ENCODE measurements at places on chromosomes 5 and 9. TPM values are rescaled to one million over a fixed set of nuclear protein-coding genes. Genes with fewer than 3 reads are reported as not detected.

Gene OR13C4
- total RNA-seq = not detected

Gene CDKN2A
- not detected for total RNA-seq

Gene IL5
- not detected for total RNA-seq

Gene HDAC3
- 103 TPM for total RNA-seq

Gene ANGPTL2
- total RNA-seq = 5.3 TPM

Gene DMRT3
- 0.53 TPM for total RNA-seq

Gene NUTM2F
- total RNA-seq = not detected

Gene IL9
- total RNA-seq = not detected

Gene SLC22A5
- total RNA-seq = 14.3 TPM

Gene ENHO
- 4.5 TPM for total RNA-seq

Gene TJP2
- 254 TPM for total RNA-seq

Gene PCDHGC4
- total RNA-seq = 3.0 TPM

Gene VLDLR
- total RNA-seq = 9.9 TPM

- no peak for DNase-seq
Measured at GRCh38 chr5:116340799-116341198, 233.8 kb downstream of the SEMA6A start.

- no peak for DNase-seq
Measured at GRCh38 chr5:109705596-109705995, 15.9 kb downstream of the MAN2A1 start.

DNA sequence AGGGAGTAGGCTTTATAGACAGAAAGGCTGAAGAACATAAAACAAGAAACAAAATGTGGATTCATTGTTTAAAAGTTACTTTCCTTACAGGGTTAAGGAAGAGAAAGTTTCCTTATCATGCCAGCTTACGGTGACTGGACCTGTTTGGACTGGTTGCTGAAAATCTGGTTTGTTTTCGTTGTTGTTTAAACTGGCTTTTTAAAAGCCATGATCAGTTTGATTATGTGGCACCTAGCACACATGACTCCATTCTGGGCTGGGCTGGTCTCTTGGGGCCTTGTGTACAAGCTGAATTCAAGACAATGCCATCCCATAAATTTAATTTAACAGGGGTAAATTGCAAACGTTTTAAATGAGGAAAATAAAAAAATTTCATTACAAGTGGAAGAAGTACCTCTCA is 18.4 kb upstream of the ZNF474 start:
- DNase-seq = no peak

GRCh38 chr5:151706906-151707305 is 20.2 kb upstream of the SPARC start:
- no peak for DNase-seq

DNA sequence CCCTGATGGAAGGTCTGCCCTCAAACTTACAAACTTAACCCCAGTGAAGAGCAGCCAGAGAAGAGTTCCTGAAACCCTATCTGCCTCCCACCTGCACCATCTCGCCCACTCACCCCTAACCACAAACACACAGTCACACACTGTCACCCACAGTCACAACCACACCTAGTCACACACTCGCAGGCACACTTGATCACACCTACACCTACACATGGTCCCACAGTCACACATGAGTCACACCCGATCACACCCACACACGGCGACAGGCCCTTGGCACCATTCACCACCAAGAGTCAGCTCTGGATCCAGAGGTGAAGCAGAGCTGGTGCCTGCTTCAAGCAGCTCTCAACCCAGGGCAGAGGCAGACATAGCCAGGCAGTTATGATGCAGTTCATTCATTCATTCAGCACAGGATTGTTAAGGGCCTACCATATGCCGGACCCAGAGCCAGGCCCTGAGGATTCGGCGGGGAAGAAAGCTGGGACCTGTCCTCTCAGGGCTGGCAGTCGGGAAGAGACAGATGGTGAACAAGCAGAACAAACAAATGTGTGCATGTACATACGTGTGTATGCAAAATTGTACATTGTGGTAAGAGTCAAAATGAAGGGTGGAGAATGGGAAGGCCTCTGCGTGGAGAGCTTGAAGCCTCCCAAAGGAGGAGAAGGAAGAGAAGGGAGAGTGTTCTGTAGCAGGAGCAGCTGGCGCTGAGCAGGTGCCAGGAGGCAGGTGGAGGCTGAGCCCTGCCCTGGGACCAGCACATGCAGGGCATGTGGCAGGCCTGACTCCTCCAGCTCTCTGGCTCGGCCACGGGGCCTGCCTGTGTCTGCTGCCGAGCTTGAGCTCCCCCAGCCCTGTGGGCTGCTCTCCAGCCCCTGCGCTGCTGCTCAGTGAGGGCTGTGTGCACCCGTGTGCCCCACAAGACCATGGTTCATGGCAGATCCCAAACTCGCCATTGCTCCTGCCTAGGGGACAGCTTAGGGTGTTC is 6.4 kb downstream of the TSPAN17 start:
- no peak for DNase-seq

- no peak for DNase-seq
Measured at GRCh38 chr9:114031037-114031630, 47.0 kb downstream of the AMBP start.

DNA sequence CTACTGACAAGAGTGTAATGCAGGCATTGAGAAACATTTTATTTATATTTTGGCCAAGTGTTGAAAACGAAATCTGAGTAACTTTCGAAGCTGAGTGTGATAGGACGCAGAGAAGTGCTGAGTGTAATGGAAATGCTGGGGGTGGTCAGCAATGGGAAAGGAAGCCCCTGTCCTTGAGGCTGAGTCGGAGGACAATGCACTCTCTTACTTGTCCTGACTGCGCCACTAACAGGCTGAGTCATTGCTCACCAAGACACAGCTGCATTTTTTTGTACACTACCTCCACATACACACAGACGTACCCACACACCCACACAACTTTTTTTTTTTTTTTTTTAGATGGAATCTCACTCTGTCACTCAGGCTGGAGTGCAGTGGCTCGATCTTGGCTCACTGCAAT is 637.7 kb downstream of the SLCO4C1 start:
- DNase-seq = no peak

DNA sequence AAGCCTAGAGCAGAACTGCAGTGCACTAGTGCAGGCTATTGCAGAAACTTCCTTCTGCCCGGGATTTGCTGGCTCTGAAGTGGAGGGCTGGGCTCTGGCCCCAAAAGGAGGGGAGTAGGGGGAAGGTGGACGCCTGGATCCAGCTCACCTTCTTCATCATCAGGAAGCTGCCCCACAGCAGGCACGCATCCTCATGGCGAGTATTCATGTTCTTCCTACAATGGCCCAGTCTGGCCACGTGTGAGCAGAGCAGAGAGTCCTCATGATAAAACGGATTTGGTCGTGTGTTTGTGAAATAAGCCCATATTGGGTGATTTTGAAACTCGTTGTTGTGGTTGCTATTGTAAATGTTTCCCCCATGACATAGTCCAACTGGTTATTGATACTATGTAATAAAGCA is 8.2 kb upstream of the GLIPR2 start:
- no peak for DNase-seq

DNA sequence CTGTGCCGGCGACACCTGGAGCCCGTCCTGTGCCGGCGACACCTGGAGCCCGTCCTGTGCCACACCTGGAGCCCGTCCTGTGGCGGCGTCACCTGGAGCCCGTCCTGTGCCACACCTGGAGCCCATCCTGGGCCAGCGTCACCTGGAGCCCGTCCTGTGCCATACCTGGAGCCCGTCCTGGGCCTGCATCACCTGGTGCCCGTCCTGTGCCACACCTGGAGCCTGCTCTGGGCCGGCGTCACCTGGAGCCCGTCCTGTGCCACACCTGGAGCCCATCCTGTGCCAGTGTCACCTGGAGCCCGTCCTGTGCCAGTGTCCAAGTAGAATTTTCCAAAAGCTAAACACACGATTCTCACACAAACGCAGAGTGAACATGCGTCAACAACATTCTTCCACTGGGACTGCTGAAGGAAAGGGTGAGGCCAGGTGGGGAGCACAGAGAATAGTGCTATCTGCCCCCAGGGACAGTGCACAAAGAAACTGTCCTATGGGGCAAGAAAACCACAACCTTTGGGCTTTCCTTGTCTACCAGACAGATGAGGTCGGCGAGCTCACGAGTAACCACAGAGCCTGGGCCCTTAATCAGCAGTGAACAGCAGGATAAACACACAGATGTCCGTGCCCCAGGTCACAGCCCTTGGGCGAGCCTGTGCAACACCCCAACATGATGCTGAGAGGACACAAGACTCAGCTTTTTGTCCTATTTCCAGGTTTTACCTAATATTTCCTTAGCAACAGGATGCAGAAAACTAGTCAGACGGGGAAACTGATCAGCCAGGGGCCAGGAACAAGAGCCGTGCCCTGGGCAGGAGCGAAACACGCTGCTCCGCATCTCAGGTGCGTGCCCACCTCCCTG is 7.9 kb downstream of the QSOX2 start:
- DNase-seq = no peak

GRCh38 chr5:135724617-135725016 is 109.8 kb upstream of the SLC25A48 start:
- DNase-seq = no peak

GRCh38 chr9:7289773-7290172 is 509.8 kb downstream of the DMAC1 start:
- no peak for DNase-seq

- no peak for DNase-seq
Measured at GRCh38 chr9:16485575-16486321, 384.7 kb downstream of the BNC2 start.

GRCh38 chr9:19200229-19200628 is 30.3 kb upstream of the DENND4C start:
- DNase-seq = no peak

DNA sequence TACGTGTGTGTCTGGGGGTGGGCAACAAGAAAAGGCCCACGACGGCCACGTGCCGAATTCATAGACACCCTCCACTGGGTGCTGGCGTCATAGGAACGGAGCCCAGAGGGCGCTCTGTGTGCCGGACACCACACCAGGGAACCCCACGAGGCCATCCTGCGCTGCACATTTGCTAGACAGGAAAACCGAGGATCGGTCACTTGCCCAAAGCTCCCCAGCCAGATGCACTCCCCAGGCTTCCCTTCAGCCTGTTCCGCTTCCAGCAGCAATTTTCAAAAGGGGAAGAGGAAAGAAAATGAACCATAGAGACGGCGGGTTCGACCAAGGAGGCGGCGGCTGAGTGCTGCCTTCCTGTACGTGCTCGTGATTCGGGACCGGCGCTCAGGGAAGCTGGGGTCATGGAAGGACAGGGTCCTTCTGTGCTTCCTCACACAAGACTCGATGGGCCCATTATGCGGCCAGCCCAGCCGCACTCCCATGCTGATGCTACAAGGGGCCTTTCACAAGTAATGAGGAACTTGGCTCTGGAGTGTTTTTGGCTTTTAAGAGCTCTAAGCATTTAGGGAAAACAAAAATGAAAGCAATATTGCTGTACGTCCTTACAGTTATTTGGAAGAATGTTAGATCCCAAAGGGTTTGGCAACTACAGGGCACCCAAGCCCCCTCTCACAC is 124.6 kb upstream of the SARDH start:
- DNase-seq = no peak

DNA sequence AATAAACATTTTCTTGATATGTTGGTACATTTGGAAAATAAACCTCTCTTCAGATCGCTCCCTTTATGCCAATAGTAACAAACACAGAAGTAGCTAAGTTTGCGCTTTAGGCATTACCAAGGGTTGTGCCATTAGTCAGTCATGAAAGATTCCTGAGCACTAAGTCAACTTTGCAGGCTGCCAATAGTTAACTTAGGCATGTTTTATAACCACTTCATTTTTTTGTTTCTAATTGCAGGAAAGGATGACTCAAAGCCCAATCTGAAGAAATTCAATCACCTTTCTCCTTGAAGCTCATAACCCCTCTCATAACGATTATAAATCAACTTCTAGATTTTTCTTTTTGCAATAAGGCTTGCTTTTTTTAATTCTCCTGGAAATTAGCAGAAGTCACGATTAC is 517.0 kb downstream of the AGTPBP1 start:
- no peak for DNase-seq

- DNase-seq = no peak
Measured at GRCh38 chr5:168270476-168270875, 21.0 kb upstream of the WWC1 start.

DNA sequence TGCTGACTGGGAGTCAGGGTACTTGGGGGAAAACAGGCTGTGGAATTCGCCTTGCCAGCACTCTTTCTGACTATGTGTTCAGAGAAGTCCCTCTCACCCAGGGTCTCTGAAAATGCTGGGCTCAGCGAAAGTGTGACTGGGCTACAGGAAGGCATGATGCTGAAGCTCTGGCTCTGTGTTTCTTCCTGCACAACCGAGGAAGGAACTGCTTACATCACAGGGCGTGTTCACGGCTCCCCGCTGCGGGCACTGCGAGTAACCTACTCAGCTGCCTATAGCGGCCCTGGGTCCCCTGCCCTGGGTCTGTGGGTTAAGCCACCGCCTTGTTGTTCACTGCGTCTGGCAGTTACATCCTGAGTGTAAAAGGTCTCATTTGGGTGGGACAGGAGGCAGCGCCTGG is 222.4 kb upstream of the IRX4 start:
- no peak for DNase-seq

DNA sequence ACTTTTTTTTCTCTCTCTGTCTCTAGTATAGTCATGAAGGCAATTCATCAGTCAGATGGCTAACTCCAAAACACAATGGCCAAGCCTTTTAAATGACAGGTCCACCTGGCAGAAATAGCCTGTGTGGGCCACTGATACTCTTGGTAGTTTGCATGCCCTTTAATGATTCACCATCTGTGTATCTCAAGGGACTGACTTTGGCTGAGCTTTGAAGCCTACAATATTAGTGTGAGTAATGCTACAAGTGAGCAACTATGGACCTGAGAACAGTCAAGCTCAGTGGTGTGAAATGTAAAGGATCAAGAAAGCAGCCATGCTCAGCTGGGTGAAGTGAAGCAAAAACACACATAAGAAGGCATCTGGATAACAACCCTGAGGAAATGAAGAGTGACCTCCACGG is 506.9 kb downstream of the TLE1 start:
- DNase-seq = no peak

GRCh38 chr5:135718651-135719050 is 115.8 kb upstream of the SLC25A48 start:
- no peak for DNase-seq

GRCh38 chr9:21413624-21414023 is 4.7 kb downstream of the IFNA8 start:
- DNase-seq = no peak

DNA sequence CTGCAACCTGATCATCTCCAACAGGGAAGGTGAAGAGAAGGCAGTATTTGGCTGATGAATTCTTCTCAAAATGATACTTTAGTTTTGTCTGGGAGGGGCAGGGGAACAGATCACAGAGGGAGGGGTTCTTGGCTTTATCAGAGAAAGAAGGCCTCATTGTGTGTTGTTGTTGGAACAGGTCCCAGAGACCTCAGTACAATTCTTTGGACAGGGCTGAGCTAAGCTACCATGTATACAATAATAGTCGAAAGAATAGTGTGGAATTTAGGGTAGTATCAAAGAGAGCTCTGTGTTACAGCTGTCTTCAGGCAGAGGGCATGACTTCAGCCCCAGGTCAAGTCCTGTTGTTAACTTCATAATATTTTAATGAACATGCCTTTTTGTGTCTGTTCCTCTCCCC is 39.9 kb downstream of the ARHGAP26 start:
- no peak for DNase-seq

- no peak for DNase-seq
Measured at GRCh38 chr9:70439991-70440706, 25.7 kb upstream of the KLF9 start.

GRCh38 chr9:37656936-37657335 is 6.2 kb downstream of the FRMPD1 start:
- no peak for DNase-seq

Measured in progenitor cell of endocrine pancreas (in vitro differentiated cells).